ENCODE measurements at places on chromosomes 1 and 21.
A peak's percentile ranks its signal among the peaks of the same experiment; 100 is the strongest.

GRCh38 chr1:228166170-228166936, 749 bp downstream of the IBA57 start:
- DNase-seq: peak; percentile 66

GRCh38 chr1:216047811-216048572, 375.3 kb downstream of the USH2A start:
- DNase-seq: no peak

DNA sequence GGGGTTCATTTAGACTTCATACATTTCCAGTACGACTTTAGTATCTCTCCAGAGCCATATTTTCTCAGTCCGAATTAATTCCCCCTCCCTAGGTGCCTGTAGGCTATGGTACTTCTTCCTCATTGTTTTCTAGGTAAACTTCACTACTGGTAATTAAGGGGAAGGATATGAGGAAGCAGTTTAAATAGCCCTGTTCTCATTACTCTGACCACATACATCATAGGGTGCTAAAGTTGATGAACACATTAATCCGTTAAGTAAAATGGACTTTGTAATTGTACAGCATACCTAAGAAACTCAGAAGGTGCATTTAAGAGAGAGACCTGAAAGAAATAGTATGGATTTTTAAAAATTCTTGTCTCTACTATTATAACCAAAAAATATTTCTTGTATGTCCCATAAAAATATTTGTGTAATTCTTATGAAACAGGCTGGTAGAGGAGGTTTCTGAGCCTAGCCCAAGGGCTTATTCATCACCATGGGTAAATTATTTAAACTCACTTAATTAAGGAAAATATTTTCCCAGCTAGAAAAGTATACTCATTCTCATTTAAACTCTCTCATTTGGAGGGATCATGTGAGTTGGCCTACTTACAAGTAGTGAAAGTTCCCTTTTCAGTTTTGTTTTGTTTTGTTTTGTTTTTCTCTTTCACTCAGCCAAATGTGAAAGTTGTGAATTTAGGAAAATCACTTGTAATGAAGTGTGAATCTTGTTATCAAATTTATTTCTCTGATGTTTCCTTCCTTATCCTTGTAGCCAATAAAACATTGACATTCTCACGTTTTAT, 2.0 kb downstream of the PRMT6 start:
- no peak for DNase-seq

GRCh38 chr21:43591571-43591970, 67.7 kb downstream of the HSF2BP start:
- DNase-seq: no peak

GRCh38 chr1:229058111-229058561, 212.8 kb upstream of the RAB4A start:
- DNase-seq: peak; percentile 48

GRCh38 chr21:27528697-27529096, 561.8 kb upstream of the ADAMTS5 start:
- DNase-seq: no peak

- no peak for DNase-seq
Observed at GRCh38 chr1:216330262-216330661, 93.0 kb downstream of the USH2A start.

DNA sequence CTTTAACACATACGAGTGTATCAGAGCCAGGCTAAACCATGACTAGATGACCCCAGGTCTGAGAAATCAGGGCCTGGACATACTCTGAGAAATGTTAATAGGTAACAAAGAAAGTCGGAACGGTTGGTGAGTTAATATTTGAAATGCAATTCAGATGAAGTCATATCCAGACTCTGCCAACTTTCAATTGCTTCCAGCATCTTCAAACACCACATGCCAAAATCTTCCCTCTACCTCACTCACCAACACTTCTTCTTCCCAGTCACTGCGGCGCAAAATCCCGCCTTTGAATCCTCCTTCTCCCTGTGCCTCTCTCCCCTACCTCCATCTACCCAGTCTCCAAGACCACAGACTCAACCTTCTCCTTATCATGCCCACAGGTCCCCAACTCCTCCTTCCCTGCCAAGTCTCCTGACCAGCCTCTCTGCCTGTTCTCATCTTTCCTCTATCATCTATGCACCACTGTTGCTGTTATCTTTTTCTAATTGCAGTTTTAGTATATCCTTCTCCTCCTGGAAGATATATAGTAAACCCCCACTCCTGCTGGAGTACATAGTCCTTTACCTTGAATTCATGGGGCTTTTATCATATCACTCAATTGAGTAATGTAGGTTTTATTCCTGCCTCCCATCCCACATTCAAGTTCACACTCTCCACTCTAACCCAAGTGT, 41.3 kb downstream of the ZBTB18 start:
- no peak for DNase-seq

GRCh38 chr1:115492880-115493279, 148.9 kb upstream of the VANGL1 start:
- DNase-seq: no peak

GRCh38 chr1:12342401-12343003, 112.7 kb downstream of the VPS13D start:
- no peak for DNase-seq

DNA sequence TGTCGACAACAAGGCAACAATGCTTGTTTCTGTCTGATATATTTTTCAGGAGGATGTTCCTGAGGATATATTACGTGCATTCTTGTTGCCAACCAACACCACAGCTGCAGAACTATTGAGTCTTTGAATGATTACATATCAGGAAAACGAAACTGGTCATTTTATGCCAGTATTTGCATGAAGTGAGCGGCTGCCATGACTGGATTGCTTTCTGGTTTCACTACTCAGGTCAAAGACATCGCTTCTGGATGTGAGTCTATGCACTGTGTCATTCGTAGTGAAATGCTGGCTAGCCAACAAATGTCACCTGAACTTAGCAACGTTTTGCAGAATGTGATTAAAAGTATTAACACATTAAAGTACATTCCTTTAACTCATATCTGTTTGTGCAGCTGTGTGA, 35.8 kb upstream of the OLFM3 start:
- DNase-seq: no peak

DNA sequence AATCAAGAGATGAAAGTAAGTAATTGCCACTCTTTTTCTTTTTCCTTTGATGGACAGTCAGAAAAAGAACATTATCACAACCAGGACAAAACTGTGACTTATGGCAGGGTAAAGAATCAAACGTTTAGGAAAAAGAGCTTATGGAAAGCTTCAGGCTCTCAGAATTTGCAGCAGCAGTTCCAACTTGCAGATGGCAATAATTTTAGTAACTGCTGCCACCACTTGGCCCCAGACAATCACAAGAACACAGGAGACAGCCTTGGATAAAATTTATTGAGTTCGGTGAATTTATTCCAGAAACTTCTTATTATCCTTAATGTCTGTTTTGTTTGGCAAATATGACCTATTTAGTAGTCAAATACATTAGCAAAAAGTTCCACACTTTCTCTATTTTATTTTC, 804.4 kb downstream of the BRINP3 start:
- no peak for DNase-seq

- no peak for DNase-seq
Observed at GRCh38 chr1:203185585-203185984, 919 bp downstream of the CHI3L1 start.

DNA sequence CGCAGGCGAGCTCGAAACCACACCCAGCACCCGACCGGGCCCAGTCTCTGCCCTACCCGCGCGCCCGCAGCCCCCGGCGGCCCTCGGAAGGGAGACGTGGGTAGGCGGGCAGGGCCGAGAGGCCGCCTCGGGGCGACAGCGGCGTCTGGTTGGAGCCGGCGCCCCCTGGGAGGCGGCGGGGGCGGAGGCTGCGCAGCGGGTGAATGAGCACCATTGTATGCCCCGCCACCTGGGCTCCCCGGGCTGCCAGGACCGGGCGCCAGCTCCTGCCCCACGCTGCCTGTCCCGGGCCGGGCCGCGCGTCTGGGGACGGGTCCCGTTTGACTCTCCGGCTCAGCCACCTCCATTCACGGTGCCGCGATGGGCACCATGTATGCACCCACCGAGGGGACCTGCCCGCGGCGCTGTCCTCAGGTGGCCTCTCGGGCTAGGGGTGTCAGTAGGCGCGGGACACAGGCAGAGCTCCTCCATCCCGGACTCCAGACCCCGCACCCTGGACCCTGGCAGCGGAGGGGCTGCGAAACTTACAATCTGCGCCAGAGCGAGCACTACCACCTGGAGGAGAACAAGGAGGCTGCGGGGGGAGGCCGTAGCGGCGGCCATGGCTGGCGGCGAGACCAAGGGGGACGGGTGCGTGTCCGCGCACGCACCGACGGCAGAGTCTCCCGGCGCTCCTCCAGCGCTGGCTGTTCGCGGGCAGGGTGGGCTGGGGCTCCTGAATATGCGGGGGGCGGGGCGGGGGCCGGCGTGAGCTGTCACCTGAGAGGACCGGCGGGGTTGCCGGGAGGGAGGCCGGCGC, at the start of gene COL9A2:
TSS of gene COL9A2 (minus strand) at position 692 of the 799 bp plus-strand sequence. CDS start at position 603, 89 bp downstream.
- DNase-seq: no peak

DNA sequence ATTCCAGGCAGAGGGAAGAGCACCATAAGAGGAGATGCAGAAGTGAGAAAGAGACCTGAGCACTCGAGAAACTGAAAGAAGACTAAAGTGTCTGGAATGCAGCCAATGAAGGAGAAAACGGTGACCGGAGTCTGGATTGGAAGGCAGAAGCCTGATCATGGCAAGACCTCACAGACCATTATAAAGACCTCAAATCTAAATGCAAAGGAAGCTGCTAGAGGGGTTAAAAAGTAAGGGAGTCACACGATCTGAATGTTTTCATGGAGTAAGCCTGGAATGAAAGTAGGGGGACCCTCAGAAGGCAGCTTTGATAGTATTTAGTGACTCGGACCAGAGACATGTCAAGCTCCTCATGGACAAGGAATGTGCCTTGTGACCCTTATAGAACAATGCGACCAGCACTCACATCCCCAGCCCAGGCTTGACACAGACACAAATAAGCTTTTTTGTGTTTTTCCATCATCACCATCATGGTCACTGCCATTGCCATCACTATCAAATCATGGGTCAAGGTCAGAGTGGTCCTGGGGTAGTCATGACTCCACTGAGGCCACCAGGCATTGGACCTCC, 183.6 kb downstream of the SEC16B start:
- no peak for DNase-seq

GRCh38 chr1:11012260-11013159, at the start of gene TARDBP:
TSS of gene TARDBP (plus strand) at chr1:11012654. CDS start at chr1:11013728, 1,074 bp downstream.
- peak; percentile 88 for DNase-seq

DNA sequence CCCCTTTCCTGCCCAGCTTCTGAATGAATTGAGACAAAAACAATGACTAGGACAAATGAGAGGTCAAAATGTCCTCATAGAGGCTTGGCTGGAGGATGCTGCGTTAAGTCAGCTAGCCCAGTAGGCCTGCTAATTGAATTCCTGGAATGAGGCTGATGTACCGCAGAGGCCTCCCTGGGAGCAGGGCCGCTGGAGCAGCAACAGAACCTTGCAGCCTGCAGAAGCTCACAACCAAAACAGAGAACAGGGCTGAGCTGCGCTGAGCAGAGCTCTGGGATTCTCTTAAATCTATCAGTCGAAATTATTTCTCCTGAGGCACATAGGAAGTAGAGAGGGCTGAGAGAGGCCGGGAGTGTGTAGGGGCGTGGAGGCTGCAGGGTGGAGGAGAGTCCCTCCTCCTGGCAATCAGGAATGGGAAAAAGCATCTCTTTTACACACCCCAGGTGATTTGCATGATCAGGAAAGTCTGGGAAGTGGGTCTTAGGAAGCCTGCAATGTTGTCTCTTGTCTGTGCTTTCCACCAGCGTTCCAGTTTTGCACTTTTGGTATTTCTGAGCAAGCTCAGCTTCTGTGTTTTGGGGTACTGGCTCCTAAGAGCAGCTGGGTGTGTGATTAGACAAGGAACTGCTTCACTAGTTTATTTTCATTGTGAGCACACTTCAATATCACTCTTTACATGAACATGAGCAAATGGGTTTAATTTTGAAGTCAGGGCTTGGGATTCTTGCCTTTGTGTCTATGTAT, 66.5 kb downstream of the RYR2 start:
- no peak for DNase-seq

- no peak for DNase-seq
Observed at GRCh38 chr1:232593717-232594502, 36.0 kb downstream of the SIPA1L2 start.

DNA sequence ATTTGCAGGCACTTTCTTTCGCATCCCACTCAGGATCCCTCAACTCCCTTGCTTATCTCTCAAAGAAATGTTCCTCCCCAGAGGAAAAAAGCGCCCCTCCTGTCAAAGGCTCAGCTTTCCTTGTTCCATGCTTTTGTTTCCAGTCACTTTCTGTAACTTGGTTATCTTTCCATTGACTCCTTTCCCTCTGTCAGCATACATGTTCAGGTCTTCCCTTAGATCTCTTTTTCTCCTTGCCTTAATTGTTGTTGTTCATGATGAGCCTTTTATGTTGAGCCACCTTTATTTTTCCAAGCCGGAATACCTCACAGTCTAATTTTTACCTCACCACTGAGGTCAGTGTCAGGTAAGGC, 46.5 kb upstream of the PODN start:
- DNase-seq: no peak

GRCh38 chr1:91680556-91681155, 180.0 kb downstream of the CDC7 start:
- no peak for DNase-seq

DNA sequence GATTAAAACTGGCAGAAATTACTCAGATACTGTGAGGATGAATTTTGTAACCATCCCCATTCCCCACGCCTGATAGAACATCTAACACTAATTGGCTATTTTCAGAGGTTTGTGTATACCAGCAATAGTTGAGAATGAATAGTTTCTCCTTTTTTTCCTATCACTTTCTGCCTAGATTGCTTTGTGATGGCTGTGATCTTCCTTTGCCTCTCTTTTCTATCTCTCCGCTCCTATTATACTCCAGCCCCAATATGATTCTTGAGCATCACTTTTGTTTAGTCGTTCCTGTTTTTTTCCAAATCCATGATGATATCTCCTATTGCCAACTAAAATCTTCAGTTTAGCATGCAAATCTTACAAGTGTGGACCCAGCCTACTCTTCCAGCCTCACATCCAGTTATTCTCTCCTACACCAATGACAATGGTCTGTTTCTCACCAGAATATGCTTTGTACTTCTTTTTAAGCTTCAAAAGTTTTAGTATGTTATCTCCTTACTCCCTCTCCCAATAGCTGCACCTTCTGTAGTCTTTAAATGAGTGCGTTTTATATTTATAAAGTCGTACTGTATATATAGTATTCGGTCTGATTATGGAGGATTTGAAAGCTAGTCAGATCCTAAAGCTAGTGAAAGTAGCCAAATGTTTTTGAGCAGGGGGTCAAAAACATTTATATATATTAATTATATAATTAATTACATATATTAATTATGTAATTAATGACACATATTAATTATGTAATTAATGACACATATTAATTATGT, 25.2 kb downstream of the MAGI3 start:
- no peak for DNase-seq

GRCh38 chr21:41164981-41165655, 2.8 kb upstream of the BACE2 start:
- no peak for DNase-seq

DNA sequence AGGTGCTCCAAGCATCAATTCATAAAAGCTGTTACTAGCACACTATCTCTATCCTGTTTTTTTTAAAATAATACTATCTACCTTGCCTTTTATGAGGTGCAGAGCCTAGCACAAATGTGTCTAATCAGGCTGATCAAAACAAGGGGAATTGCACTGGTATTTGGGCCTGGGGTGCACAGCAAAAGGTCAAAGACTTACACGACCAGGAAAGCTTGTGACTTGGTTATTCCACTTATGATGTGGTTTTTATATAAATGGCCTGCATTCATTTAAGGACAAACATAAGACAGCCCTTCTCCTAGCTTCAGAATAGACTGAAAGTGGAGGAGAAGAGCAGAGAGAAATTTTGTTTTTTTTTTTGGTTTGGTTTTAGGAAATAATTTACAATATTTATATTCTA, 98.4 kb upstream of the SGIP1 start:
- no peak for DNase-seq

- no peak for DNase-seq
Observed at GRCh38 chr1:107648071-107648470, 316.9 kb downstream of the VAV3 start.

- no peak for DNase-seq
Observed at GRCh38 chr1:150999926-151000325, 6.8 kb downstream of the MINDY1 start.

Measured in ovary (tissue), 10 donors.